Left renal cortex interstitium (tissue), 4 donors: ENCODE measurements at places on chromosomes 6 and 20.

DNA sequence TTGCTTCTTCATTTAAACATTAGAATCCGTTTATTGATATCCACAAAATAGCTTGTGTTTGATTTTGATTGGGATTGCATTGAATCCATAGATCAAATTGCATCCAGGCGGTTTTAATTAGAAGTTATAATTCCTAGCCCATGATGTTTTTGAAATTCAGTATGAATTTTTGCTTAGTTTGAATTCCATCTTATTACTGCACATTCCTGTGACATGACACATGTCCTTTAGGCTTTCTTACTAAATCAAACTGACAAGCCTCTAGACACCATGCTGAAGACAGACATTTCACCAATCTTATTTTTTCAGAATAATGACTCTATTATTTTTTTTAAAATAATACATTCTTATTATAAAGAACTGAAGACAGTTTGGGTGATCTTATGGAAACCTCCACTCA is 21.4 kb upstream of the PI16 start:
- DNase-seq = no peak

DNA sequence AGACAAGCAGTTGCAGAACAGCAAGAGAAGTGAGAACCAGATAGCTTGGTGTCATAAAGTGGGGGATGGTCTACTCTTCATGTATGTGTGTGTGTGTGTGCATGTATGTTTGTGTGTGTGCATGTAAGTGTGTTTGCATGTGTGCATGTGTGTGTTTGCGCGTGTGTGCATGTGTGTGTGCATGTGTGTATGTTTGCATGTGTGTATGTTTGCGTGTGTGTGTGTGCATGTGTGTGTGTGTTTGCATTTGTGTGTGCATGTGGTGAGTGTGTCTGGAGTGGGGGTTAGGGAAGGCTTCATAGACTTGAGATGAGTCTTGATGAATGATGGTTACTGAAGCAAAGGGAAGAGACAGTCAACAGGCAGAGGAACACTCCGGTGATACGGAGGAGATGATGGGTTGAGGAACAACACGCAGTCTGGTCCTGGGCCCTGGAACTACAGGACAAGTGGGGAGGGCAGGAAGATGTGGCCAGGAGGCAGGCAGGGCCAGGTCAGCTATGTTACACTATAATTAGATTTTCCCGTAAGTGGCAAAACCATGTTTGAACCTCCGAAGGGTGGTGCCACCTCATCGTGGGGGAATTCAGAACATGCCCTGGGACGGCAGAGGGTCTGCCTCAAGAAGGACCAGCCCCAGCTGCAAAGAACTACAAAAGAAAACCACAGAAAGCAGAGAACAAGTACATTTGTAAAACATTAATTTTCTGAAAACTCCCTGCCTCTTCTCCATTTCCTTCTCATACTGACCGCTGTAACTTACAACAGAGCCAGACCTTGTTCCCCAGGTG is 38.7 kb upstream of the PDE10A start:
- DNase-seq = no peak

DNA sequence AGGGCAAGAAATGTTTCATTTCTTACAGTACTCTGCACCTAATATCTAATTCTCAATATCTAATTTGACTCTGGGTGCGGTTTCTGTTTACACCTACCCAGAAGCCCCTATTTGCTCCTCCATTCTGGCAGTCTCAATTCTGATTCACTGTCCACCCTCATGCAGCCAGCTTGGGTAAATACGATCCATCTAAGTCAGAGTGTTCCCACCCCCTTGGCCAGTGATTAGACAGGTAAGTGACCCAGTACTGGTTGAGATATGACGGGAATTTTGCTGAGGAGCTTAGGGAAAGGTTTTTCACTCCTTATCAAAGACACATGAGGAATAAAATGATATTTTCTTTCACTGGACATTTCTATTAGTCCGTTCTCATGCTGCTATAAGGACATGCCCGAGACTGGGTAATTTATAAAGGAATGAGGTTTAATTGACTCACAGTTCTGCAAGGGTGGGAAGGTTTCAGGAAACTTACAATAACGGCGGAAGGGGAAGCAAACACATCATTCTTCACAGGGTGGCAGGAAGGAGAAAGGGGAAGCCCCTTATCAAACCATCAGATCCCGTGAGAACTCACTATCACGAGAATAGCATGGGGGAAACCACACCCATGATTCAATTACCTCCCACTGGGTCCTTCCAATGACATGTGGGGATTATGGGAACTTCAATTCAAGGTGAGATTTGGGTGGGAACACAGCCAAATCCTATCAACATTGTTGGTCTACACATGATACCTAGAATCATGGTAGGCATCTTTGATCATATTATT is 29.4 kb downstream of the GLO1 start:
- DNase-seq = no peak

- no peak for DNase-seq
These were observed 17.9 kb upstream of the CCDC170 start for GRCh38 chr6:151475653-151476523.

- DNase-seq = no peak
These were observed 77.8 kb upstream of the TGM3 start for GRCh38 chr20:2217857-2218539.
